ENCODE measurements at places on chromosomes 3 and 15.

- no peak for DNase-seq
Observed at GRCh38 chr3:195155570-195156241, 115.3 kb downstream of the XXYLT1 start.

- DNase-seq: no peak
Observed at GRCh38 chr15:31463521-31464102, 137.0 kb downstream of the KLF13 start.

DNA sequence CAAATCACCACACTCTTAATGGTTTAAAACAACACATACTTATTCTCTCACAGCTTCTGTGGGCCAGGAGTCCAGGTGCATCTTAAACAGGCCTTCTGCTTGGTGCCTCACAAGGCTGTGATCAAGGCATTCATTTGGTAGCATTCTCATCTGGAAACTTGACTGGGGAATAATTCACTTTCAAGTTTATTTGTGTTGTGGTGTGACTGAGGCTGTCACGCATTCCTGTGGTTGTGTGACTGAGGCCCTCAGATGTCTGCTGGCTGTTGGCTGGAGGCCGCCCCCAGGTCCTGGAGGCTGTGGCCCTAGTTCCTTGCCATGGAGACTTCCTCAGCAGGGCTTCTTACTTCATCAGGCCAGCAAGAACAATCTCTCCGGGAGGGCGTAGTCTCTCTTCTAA is 16.9 kb upstream of the FAM3D start:
- no peak for DNase-seq

DNA sequence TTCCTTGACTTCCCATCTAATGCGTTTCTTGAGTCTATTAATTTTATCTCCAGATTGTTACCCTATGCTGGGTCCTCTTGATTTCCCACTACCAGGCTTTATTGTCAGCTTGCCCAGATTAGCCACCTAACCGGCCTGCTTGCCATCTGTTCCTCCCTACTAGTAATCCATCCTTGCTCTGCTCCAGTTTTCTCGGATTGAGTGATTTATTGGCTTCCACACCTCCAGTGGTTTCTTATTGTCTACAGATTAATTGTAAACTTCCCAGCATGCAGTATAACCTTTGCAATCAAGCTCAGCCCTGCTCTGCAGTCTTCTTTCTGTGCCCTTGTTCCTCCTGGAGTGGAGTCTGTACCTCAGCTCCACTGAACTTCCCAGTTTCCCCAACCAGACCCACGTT is 63.4 kb downstream of the ARHGEF26 start:
- DNase-seq: no peak

DNA sequence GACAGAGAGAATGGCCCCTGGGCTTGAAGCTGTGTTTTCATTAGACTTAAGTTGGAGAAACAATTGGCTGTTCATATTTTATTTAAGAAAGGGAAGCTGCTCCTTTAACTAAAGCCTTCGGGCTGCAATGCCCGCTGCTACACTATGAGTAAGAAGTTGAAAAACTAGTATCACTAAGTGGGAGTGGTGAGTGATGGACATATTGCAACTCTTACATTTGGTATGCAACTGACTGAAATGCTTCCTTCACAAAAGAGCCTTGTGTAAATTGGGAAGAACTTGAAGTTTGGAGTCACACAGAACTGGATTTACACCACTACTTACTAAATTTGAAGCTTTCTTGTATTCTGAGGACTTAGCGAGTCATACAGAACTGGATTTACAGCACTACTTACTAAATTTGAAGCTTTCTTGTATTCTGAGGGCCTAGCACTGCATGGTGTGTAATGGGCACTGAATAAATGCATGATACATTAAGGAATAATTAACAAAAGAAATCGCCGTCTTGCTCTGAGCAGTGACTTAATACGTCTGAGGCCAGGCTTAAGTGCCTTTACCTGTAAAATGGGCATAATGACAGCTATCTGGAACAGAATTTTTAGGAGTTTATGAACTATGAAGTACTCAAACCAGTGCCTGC is 149.5 kb downstream of the RYR3 start:
- DNase-seq: no peak

DNA sequence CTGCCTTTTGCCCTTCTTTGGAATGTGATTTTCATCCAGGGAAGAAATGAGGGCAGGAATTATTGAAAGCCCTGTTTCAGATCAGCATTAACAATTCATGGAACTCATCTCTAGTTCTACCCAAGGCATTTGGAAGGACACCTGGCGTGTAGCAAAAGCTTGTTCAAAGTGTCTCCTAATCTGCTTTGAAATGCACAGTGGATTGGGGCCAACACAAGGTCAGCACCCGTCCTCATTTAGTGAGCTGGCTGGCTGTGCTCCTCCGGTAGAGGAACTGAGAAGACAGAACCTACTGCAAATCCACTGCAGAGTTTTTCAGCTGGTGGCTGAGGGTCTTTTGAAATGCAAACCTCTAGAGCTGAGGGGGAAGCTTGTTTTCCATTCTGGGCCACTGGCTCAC is 141.6 kb upstream of the STT3B start:
- DNase-seq: no peak

Data from progenitor cell of endocrine pancreas (in vitro differentiated cells).